Stimulated activated CD8-positive, alpha-beta memory T cell treated with anti-CD3 and anti-CD28 coated beads, Interleukin-2, amount 100 ng/mL, for 1 hour (primary cell): ENCODE measurements at places on chromosomes 2 and 18.

DNA sequence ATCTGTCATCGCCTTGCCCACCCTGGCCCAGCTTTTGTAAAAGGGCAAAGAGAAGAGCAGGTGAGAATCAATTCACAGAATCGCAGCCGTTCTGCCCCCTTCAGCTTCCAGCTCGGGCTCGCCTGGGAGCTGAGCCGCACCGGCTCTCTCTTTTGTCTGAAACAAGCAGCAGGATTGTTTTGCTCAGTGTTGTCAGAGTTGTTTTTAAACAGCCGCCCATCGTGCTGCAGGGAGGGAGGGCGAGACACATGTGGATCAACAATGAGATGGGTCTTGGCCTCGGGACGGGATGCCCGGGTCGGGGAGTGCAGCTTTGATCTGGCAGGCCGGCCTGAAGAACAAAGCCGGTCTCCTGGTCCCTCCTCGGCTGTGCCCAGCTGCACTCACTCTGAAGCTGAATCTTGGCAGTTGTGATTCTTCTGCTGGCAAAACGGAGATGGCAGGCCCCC is 39.7 kb upstream of the HDAC4 start:
- DNase-seq, result no peak

- no peak for DNase-seq
Observed at GRCh38 chr2:71937396-71937795, 210.3 kb downstream of the CYP26B1 start.

DNA sequence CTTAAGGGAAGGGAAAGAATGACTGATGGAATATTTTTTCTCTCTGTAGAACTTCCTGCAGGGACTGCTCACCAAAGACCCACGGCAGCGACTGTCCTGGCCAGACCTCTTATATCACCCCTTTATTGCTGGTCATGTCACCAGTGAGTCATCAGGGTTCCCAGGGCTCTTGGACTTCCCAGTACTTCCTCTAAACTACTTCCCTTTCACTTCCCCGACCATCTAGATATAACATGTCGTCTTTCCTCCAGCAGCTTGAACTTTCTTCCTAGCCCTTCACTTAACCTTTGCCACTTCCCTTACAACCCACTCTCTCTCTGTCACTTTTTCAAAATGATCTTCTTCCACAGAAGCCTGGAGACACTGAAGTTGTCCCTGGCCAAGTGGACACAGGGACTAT is 7.2 kb downstream of the STK36 start:
- DNase-seq, result no peak

GRCh38 chr2:27264253-27264752 is 1.5 kb upstream of the SLC30A3 start:
- DNase-seq, result no peak

DNA sequence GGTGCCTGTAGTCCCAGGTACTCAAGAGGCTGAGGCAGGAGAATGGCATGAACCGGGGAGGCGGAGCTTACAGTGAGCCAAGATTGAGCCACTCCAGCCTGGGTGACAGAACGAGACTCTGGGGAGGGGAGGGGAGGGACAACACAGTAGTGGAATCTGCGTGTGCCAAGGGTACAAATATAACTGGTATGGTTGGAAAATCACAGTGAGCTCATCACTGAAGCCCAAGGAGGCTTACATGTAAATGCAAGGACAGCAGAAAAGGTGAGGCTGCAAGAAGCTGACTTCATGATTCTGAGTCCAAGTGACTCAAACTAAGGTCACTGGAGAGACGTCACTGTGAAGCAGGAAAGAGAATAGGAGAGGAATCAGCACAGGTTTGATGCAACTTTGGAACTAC is 9.2 kb downstream of the SEPTIN10 start:
- DNase-seq, result no peak

DNA sequence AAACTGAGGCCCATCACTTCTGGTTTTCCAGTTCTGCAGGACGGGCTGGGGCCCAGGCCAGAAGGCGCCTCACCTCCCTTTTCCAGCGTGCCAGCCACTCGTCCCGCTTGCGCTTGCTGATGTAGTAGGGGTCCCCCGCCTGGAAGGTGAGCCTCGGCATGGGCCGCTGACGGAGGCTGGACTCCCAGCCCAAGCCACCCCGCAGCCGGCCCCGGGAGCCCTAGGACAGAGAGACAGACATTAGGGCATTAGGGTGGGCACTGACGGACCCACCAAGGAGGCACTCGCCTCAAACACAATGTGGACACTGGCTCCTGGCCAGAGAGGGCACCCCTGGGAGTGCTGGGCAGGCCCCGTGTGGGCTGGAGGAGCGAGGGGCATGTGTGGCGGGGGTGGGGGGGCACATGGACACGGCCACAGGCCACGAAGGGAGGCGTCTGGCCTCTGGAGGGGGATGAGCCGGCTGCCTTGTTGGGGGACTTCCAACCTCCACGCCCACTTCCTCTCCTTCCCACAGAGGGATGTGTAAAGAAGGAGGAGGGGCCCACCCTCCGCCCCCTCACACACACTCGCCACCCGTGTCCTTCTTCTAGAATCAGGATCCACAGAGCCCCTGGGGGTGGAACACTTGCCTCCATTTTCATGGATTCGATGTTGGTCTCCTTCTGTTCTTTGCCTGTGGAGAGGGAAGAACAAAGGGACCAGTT is 66.7 kb downstream of the DNMT3A start:
- no peak for DNase-seq

GRCh38 chr2:31219131-31219969 is 2.0 kb upstream of the CAPN14 start:
- no peak for DNase-seq

GRCh38 chr2:236575510-236575909 is 5.9 kb downstream of the ACKR3 start:
- DNase-seq, result no peak

DNA sequence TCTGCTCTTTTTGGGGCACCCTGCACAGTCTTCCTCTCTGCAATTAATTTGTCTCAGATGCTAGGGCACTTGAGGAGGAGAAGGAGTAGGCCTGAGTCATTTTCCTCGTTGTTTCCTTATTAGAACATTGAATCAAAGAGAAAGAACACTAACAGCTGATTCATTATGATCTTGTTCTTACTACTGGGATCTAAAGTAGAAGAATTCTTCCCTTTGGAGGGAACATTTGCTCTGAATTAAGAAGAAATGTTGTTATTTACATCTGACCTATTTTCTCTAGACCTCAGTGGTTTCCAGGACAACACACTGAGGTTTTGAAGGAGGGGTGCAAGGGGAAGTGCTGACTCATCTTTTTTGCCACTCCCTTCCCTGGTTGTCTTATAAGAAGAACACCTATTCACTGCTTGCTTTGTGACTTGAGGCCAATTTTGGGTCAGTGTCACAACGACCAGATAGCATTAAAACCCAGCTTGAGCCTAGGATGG is 24.3 kb upstream of the STAT1 start:
- no peak for DNase-seq

- no peak for DNase-seq
Observed at GRCh38 chr2:118812552-118812951, 34.9 kb downstream of the EN1 start.

GRCh38 chr2:54574107-54574859 is 118.2 kb downstream of the SPTBN1 start:
- DNase-seq, result peak; percentile 40

DNA sequence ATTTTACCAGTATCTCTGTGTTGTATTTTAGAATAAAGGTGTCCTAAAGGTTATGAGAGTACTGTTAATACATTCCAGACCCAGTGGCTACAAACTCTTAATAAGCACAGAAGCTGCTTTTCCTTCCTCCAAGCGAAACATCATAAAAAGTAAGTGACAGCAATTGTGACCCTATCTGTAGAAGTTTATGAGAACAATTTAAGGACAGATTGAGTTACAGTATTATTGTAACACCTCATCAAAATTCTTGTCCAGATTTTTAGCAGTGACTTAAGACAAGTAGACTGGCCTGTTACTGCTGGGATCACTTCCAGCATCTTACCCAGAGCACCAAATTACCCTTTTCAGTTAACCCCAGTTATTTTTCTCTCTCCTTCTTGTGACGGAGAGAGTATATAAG is 154.6 kb downstream of the ERBB4 start:
- no peak for DNase-seq

GRCh38 chr2:71609029-71609428 is 155.7 kb downstream of the DYSF start:
- no peak for DNase-seq

- no peak for DNase-seq
Observed at GRCh38 chr2:127584047-127584446, 48.6 kb downstream of the MYO7B start.

DNA sequence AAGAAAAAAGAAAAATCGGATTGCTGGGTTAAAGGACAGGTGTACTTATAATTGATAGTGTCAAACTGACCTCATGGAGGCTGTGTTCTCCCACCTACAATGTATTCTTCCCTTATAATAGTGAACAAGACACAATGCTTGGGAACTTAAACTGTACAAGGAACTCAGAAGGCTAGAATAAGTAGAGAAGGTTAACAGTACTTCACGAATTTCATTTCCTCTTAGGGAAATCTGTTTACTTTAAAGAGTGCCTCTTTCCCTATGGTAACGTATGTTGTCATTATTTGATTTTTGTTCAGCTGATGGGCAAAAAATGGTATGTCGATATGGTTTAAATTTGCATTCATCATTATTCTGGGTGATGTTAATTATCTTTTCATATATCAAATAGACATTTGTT is 9.2 kb upstream of the HK2 start:
- DNase-seq, result no peak

- DNase-seq, result no peak
Observed at GRCh38 chr18:58156516-58156915, 112.5 kb downstream of the NEDD4L start.

DNA sequence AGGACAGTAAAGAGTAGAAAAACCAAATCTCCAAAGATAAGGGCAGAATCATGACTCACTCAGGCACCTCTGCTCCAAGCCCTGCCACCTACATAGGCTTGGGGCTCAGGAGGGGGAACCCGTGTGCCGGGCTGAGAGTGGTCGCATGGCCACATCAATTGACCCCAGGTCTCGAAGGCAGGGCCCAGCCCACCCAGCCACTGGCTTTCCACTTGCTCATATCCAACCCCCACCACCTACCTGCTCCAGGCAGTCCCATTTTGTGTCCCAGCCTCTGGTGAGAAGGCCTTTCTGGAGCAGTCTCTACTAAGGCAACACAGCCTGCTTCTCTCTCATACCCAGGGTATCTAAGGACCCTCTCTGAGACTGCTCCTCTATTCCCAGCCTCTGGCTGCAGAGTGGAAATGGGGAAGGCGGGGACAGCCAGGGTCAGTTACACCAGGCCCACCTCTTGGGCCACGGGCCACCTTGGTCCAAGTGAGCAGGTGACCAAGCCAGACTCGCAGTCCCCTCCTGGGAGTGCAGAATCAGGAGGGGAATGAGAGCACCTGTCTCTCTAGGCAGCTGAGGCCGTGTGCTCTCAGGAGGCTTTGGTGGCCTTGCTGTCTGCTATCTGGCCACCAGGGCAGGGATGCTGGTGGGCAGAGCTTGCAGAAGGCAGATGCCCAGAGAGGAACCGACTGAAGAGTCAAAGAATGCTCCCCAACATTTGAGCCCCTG is 20.8 kb downstream of the TFCP2L1 start:
- no peak for DNase-seq

- DNase-seq, result no peak
Observed at GRCh38 chr2:206443735-206444527, 599 bp downstream of the ADAM23 start.

- no peak for DNase-seq
Observed at GRCh38 chr2:207311316-207312005, 145.7 kb upstream of the KLF7 start.

GRCh38 chr2:186853951-186854350 is 5.0 kb upstream of the ZSWIM2 start:
- DNase-seq, result no peak

DNA sequence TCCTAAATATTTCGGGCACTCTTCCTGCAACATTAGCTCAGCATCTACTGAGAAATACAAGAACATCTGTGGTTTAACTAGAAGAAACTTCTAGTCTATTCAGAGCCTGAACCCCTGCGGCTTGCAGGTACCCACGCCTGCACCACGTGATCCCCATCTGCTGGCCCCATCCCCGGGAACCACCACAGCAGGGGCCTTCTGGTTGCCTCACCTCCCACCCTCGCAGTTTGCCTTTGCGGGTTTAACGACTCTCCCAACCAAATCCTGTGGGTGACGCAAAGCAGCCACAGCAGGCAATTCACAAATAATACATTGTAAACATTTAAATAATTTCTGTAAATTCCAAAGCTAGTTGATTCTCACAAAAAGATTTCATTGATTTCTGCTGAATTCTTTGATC is 90.2 kb upstream of the TMEM18 start:
- no peak for DNase-seq

- no peak for DNase-seq
Observed at GRCh38 chr18:51009072-51009471, 20.9 kb upstream of the SMAD4 start.

DNA sequence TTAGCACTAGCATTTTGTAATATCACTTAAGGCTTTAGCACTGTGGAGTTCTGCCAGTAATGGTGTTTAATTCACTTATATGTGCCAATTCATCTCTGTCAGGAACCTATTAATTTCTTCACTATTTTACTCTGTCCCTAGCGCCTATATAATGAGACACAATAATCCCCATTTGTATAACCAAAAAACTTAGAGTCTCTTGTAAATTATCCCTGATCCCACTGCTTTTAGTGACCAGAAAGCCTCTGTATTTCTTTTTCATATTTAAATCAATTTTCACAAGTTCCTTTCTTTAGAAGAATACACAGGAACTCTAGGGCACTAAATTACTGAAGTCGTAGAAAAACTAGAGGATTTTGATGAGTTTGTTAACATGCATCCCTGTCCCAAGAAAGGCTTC is 242.7 kb upstream of the NRP2 start:
- no peak for DNase-seq

DNA sequence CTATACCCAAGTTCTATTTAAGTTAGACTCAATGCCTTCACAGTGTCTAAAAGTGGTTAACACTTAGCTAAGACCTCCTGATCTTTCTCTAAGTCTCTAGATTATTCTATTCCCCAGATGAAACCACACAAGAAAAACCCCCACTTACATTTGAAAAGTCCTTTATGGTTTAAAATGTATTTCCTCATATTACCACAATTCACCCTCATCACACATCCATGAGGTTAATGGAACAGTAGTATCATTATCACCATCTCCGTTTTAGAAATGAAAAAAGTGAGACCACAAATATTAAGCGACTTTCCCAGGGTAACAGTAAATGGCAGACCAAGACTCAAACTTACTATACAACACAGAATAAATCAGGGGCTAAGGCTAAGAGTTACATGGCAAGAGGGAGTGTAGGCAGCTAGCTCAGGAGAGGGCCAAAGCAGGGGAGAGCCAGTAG is 28.6 kb downstream of the EPG5 start:
- no peak for DNase-seq

DNA sequence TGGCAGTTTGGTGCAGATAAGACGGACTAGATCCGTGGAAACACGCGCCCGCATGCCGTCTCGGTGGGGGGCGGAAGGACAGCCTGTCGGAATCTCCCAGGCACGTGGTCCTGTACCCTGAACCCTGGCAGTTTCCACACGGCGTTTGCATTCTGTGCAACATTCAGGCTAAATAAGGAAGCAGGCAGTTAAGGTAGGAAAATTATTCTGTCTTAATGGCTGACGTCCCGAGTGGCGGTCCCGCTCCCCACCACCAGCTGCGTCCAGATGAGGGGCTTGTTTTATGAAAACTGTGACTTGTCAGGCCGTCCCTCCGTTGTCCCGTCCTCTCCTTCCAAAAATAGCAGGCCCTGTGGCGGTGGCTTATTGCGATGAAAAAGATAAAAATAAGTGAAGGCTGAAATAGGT is 120.2 kb downstream of the NFATC1 start:
- no peak for DNase-seq
